CD4-positive, alpha-beta T cell treated with Interleukin-6 for 4 hours (primary cell): ENCODE measurements at places on chromosomes 4 and X.

DNA sequence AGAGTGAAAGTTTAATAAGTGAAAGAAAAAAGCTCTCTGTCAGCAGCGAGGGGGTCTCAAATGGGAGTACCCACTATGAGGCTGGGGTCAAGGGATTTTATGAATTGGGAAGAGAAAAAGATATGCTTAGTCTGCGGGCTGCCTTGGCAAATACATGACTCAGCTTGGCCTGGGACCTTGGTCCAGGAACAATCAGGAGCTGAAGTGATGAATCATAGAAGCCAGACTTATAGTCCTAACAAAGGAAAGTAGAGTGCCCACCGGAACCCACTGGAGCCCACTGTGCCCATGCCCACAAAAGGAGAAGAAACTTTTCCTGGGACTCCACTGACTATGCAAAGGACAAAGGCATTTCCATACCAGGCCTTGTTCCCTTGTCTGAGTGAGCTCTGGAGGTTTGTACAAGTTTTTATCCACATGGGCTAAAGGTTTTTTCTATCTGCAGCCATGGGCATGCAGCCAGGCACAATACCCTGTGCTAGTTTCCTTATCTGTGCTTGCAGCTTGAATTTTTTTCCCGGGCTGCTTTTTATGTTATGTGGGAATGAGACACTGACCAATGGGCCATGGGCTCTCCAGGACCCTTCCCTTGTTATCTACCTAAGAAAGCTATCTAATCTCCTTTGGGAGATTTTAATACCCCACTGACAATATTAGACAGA, 201.7 kb downstream of the FAM133A start:
- no peak for DNase-seq

- DNase-seq, result no peak
Observed at GRCh38 chrX:40434947-40435346, 145.8 kb upstream of the ATP6AP2 start.

DNA sequence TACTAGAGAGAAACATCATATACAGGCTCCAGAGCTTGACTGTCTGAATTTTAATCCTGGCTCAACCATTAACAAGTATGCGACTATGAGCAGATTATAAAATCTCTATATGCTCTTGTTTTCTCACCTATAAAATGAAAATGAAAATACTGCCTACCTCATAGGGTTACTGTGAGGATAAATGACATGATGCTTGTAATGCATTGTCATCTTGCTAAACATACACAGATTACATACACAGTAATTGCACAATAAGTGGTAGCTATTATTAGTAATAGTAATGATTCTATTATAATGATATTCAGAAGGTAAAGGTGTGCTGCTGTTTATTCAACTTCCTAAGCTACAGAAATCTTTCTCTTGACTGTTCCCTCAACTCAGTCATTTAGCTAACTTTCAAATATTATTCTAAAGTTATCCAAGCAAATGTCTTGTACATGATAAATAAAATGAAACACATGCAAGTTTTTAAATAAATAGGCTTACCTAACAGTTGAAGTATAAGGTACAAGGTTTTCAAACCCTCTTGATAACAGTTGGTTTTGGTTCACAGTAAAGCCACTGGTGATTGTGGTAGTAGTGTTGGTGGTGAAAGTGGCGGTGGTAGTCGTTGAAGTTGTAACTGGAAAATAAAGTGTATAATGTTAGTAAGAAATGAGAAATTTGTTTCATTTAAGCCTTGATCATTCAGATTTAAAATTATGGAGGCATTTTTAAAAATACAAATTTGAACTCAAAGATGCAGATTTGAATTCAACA, 38.9 kb downstream of the NUP62CL start:
- DNase-seq, result no peak

DNA sequence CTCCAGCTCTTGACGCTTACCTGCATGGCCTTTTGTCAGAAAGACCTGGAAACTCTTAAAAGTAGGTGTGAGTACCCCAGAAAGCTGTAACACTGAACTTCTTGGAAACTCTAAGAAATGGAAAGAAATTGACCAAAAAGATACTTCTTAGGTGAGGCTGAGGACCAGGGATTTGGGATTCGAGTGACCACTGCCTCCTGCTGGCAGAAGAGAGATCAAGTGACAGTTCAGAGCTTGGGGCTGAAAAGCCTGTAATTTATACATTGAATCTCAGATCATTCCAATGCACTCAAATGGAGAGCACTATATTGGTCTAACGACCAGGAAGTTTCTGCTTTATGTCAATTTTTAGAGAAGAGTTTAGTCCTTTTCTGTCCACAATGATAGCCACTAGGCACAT, 204.6 kb downstream of the PDGFRA start:
- no peak for DNase-seq

DNA sequence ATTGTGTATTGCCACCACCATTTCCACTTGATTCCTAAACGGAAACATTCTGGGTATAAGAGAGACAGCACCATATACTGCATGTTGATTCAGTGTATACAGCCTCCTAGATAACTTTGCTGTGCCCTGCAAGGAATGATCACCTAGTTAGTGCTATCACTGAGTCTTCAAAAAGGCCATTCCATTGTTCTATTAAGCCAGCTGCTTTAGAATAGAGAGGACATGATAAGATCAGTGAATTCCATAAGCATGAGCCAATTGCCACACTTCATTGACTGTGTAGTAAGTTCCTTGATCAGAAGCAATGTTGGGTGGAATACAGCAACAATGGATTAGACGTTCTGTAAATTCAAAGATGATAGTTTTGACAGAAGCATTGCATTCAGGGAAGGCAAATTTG, 1047.3 kb downstream of the PCDH18 start:
- DNase-seq, result no peak

- DNase-seq, result peak; percentile 30
Observed at GRCh38 chrX:140918398-140919038, 83.9 kb upstream of the SPANXB1 start.

DNA sequence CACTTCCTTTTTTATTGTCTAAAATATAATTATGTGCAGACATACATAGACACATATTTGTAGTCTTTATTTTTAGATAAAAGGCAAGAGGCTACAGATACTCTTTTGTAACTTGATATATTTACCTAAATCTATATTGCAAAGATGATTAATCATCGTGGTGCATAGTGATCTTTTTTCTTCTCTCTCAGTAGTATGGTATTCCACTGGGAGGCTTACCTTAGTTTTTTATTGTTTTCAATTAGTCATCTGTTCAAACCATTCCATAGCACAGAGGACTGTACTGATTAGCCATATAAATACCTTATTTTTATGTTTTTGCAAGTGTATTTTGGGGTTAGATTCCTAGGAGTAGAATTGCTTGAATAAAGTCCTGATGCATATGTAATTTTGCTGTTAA, 619.7 kb downstream of the GRXCR1 start:
- no peak for DNase-seq

DNA sequence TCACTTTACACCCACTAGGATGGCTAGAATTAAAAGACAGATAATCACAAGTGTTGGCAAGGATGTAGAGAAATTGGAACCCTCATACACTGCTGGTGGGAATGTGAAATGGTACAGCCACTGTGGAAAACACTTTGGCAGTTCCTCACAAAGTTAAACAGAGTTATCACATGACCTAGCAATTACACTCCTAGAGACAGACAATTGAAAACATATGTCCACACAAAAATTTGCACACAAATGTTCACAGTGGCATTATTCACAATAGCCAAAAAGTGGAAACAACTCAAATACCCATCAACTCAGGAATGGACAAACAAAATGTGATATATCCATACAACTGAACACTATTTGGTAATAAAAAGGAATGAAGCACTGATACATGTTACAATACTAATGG, 5.7 kb downstream of the ZNF280C start:
- DNase-seq, result no peak

DNA sequence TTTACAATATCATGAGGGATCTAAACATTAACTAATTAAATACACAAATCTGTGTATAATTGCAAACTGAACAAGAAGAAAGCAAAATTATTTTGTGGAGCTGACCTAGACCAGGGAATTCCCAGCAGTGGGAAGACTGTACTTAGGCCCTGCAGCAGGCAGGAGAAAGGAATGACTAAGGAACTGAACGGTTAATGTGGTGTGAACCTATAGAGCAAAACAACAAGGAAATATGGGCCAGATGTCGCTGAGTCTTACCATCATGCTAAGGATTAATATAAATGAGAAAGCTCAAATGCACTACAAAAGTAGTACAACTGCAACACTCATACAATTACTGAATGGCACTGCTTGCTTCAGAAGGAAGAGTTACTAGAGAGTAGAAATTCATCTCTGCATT, 120.3 kb upstream of the ATXN3L start:
- DNase-seq, result no peak

DNA sequence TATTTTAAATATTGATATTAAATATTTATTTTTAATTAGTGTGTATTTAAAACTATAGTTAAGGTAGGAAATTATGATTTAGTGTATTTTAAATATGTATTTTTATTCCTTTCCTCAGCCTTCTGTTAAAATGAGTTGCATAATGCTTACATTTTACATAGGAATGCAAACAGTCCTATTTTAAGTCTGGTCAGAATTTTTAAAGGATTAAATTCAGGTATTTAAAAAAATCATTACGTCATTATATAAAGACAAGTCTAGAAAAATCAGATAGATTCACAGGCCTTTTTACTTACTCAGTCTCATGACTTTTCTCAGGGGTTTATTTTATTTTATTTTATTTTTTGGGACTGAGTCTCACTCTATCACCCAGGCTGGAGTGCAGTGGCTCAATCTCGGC, 50.4 kb upstream of the RPA4 start:
- no peak for DNase-seq

DNA sequence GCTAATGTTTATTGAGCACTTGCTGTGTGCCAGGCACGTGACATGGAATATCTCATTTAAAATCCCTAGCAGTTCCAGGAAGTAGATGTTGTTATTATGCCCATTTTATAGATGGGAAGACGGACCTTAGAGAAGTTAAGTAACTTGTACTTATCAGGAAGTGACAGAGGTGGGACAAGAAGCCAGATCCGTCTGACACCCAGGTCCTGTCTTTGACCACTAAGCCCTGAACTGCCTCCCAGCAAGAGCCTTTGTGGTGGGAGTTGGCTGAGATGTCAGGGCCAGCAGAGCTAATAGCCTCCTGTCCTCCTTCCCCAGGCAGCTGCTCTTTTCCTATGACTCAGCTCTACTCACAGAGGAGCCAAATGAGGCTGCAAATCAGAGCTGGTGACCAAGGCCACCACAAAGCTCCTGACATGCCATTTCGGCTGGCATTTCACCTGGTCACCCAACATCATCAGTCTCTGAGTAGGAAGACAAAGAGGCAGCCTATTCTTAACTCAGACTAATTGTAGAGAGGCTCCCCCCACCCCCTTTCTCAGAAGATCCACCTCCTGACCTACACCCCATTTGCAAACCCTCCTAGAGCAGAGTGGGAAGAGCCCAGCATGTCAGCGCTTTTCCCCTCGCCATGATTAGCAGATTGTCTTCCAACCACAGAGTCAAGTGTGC, 175.1 kb upstream of the KIT start:
- no peak for DNase-seq

GRCh38 chrX:43860646-43861370, 21.4 kb downstream of the MAOB start:
- no peak for DNase-seq

DNA sequence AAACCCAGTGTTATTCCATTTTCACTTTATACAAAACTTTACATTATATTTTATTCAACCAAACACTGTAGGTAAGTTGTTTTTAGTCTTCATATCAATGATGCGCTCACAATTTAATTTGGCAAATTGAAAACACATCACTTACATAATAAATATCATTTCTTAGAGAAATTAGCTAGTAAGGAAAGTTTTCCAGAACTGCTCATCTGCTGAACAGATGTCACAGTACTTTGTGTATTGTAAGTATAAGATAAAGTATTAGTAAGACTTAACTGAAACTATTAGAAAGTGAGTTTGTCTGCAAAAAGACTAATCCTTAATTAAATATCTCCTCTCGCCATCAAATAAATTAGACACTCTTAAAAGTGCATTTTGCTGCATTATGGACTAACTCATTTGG, 108.7 kb upstream of the PACRGL start:
- DNase-seq, result no peak

GRCh38 chrX:153450949-153451277, 5.1 kb upstream of the TREX2 start:
- no peak for DNase-seq

DNA sequence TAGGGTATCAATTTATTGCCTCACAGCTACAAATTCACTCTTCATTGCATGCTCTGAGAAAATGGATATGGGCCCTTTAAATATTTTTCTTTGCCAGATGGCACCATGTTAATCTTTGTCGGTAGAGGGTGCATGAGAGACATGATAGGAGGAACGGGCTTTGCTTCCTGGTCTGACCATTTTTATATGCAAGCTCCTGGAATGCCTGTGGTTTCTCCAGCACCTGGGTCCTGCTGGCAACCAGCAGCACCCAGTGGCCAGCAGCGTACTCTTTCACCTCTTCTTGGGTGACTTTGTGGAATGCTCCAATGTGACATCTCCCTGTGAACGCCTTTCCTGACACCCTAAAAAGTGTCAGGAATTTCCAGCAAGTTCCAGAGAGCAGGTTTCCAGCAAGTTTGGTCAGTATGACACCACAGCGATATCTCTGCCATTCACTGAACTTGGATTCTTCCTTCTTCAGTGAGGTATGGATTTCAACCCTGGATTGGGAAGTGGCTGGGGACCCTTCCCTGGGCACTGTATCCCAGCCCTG, 140.3 kb upstream of the PGRMC2 start:
- DNase-seq, result no peak

DNA sequence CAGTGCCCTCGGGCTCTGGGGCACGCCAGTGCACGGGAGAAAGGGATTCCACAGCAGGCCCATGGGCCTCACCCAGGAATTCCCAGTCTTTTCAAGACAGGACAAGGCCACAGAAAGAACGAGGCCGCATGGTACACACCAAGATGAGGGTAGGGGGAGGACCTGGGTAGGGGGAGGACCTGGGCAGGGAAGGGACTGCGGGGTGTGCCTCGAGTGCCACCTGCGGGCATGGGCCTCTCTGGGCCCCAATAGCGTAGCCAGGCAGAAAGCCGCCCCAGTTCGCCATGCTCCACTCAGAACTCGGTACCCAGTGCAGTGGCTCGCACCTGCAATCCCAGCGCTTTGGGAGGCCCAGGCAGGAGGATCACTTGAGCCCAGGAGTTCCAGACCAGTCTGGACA, 14.0 kb upstream of the DUSP9 start:
- DNase-seq, result no peak

DNA sequence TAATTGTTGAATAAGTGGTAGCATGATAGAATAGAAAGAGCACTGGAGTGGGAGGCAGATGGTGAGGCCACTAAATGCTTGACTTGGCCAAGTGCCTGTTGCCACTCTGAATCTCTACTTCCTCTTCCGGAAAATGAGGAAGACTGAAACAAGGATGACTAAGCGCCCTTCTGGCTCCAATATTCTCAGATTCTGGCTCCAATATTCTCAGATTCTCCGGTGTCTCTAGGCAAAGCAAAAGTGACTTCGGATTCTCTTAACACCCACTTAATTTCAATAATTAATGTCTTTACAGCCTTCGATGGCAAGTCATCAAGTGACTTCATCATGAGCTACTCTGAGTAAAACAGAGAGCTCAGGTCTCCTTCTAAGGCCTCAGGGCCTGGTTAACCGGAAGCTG, 402.2 kb upstream of the FGF13 start:
- DNase-seq, result no peak
